ENCODE measurements at places on chromosomes 16 and 17. TPM values are rescaled to one million over a fixed set of nuclear protein-coding genes. Genes with fewer than 3 reads are reported as not detected.

ZNF771 gene
- 10.8 TPM for total RNA-seq

NPIPA3 gene
- 1.8 TPM for total RNA-seq

CRISPLD2 gene
- total RNA-seq = 0.53 TPM

PPP1R1B gene
- not detected for total RNA-seq

CA7 gene
- total RNA-seq = not detected

SKAP1 gene
- total RNA-seq = 0.79 TPM

KRTAP3-1 gene
- total RNA-seq = not detected

KRT24 gene
- not detected for total RNA-seq

ZMYND15 gene
- not detected for total RNA-seq

EVI2B gene
- total RNA-seq = 71.0 TPM

GP1BA gene
- not detected for total RNA-seq

CES3 gene
- 1.9 TPM for total RNA-seq

DNA sequence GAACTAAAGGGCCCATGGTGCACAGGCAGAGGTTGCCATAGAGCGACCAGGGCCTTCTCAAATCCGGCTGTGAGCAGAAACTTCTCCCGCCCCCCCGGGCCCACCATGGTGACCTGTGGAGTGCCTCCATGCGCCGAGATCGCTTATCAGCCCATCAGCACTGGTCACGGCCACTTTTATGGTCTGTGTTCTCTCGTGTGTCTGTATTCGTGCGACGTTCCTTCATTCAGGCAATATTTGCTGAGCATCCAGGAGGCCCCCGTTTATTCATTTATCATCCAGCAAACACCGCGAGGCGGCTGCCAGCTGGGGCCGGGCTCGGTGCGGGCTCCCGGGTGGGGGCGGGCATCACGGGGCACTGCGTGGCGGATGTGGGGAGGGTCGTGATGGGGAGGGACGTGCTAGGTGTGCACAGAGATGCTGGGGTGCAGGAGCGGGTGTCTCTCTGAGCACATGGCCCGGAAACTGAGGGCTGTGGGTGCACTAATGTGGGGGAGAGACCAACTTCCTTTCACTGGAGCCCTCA lies 88.0 kb upstream of the CBX4 start:
- DNase-seq = no peak

DNA sequence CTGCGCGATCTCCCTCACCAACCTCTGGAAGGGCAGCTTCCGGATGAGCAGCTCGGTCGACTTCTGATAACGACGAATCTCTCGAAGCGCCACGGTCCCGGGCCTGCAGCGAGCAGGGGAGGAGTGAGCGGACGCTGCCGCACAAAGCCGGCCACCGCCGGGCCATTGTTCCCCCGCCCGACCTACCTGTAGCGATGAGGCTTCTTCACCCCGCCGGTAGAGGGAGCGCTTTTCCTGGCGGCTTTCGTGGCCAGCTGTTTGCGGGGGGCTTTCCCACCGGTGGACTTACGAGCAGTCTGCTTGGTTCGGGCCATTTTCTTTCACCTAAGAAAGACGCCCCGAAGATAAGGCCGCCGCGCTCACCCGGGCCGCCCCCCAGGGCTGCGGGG lies 5.8 kb upstream of the UNK start:
- DNase-seq = peak; percentile 84

GRCh38 chr16:49068224-49068623 lies 213.4 kb downstream of the CBLN1 start:
- no peak for DNase-seq

DNA sequence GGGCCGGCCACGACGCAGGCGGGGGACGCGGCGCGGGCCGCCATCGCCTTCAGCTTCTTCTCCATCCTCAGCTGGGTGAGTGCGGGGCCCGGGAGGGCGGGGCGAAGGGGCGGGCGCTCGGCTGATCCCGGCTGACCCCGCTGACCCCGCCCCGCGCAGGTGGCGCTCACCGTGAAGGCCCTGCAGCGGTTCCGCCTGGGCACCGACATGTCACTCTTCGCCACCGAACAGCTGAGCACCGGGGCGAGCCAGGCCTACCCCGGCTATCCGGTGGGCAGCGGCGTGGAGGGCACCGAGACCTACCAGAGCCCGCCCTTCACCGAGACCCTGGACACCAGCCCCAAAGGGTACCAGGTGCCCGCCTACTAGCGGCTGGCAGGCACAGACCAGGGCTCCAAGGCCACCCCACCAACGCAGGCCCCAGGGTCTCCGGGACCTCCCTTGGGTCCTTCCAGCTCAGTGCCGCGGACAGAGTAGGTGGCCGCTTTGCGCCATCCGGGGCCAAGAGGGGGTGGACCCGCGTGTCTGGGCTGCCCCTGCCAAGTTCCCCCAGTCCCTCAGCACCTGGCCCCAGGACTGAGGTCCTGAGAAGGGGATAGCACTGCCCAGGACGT lies 3.0 kb downstream of the SYNGR3 start:
- DNase-seq = no peak

GRCh38 chr17:29214215-29215146 lies 32.2 kb upstream of the CRYBA1 start:
- no peak for DNase-seq

- no peak for DNase-seq
Observed at GRCh38 chr17:51443646-51444045, 183.3 kb downstream of the UTP18 start.

- no peak for DNase-seq
Observed at GRCh38 chr17:2697611-2698162, 13.9 kb downstream of the CLUH start.

DNA sequence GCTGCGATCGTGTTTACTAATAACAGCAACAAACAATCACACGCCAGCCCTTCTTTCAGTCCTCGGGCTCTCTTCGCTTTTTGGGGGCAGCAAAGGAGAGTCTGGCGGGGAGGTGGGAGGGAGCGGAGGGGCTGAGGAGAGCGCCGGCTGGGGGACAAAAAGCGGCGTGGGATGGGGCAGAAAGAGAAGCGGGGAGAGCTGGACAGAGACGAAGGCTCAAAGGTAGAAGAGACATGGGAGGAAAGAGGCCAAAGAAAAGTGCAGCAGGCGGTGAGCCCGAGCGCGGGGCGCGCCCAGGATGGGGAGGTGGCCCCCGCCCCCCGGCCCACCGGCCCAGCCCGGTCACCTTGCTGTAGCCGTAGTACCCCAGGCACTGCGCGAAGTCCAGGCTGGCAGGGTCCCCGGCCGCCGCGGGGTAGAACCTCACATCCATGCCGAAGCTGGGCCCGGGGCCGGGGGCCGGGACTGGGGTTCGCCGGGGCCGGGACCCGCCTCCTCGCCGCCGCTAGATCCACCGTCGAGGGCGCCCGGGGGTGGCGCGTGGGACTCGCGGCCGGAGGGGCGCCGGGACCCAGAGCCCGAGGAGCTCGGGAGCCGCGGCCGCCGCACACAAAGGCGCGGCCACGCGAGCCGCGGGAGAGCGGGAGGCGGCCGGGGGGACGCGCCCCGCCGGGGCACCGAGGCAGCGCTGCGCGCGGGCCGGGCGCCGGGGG lies 496 bp downstream of the TOX3 start:
- DNase-seq = no peak

DNA sequence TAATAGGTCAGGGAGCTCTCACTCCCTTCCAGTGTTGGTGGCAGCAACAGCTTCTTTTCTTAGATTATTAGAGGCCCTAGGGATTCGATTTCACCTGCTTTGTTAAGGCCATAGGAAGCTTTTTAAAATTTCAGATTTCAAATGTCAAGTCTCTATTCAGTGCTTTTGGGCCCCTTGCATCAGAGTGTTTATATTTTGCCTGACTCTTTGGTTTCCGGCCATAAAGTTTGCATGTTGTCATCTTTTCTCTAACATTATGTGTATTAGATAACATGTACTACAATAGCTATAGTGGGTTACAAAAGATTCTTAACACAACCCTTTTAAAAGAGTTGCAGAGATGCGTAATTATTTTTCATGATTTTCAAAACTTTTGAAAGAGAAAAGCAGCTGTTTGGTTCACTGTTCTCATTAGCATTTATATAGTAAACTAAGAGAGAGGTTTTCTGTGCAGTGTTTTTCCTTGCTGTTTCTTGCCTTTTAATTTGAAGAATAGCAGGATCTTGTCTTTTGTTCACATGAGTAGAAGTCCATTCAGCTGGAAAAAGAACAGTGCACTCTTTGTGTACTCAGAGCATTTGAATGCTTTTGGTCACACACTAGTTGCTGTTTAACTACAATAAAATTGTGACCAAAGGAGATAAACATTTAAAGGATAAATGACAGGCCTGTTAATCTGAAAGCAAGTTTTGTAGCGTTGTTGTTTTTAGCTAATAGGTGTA lies 52.5 kb downstream of the FTO start:
- DNase-seq = no peak

GRCh38 chr17:30363715-30364202 lies 15.0 kb upstream of the CPD start:
- DNase-seq = peak; percentile 68

- no peak for DNase-seq
Observed at GRCh38 chr17:27049104-27049784, 244.7 kb upstream of the WSB1 start.

GRCh38 chr17:64289741-64290141 lies 26.7 kb upstream of the TEX2 start:
- no peak for DNase-seq

DNA sequence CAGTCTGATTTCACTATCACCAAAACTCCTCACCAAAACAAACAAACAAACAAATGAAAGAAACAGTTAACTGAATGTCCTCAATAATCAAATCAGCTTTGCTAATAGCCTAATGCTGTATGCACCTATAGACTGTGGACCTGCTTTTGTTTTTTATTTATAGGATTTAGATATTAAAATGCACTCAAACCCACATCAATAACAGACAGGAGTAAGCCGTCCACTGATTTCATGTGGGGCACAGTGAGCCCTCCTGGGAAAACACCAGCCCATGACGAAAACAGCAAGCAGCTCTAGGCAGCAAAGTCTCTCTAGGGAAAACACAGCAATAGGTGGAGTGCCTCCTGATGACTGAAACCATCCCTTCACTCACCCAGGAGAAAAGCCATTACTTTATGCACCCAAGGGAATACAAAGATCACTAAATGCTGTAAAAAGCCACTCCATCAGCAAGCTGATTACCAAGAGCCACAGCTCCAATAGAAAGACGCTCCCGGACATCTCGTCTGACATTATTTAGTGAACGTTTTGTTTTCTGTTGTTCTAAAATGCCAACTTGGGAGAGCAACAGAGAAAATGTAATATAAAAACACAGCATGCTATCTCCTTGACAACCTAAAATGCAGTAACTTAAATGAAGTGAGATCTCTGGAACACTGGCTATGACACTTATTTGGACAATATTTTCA lies 47.8 kb downstream of the ANKFY1 start:
- DNase-seq = no peak

GRCh38 chr16:78396046-78396445 lies 296.6 kb downstream of the WWOX start:
- peak; percentile 2 for DNase-seq

DNA sequence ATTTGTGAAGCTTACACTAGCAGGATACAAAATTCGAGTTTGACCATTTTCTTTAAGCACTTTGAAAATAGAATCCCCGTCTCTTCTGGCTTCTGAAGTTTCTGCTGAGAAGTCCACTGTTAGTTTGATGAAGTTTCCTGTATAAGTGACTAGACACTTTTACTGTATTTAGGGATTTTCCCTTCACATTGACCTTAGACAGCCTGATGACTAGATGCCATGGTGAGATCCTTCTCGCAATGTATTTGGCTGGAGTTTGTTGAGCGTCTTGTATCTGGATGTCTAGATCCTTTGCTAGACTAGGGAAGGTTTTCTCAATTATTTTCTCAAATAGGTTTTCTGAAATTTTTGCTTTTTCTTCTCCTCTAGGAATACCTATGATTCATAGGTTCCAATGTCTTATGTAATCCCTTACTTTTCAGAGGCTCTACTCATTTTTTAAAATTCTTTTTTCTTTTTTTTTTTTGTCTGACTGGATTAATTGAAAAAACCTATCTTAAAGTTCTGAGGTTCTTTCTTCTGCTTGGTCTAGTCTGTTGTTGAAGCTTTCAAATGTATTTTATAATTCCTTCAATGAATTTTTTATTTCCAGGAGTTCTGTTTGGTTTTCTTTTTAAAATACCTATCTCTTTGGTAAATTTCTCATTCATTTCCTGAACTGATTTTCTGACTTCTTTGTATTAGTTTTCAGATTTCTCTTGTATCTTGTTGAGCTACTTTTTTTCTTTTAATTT lies 63.7 kb upstream of the ABCC11 start:
- DNase-seq = no peak

DNA sequence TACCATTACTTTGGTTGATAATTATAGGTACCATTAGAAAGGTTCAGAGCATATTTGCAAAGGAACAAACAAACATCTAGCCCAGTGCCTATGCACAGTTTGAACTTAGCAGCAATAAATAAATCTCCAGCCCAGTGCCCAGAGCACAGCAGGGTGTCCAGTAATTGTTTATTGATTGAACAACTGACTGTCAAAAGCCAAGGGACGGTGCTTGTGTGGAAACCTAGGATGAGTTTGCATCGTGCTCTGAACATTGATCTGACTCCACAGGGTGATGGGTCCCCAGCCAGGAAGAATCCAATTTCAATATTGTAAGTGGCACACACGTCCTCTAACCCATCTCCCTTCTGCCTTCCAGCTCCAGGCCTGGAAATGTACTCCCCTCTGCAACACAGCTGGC lies 625.5 kb upstream of the C16orf82 start:
- no peak for DNase-seq

- no peak for DNase-seq
Observed at GRCh38 chr16:25143928-25144327, 32.4 kb downstream of the LCMT1 start.
